Lung microvascular endothelial cell (primary cell): ENCODE measurements at places on chromosomes 2 and 18. TPM values are rescaled to one million over a fixed set of nuclear protein-coding genes. Genes with fewer than 3 reads are reported as not detected.

GRCh38 chr2:145431181-145431951 is 911.4 kb upstream of the ZEB2 start:
- no peak for DNase-seq

The KCNS3 gene
- 0.20 and 0.65 TPM in 2 replicates for total RNA-seq

DNA sequence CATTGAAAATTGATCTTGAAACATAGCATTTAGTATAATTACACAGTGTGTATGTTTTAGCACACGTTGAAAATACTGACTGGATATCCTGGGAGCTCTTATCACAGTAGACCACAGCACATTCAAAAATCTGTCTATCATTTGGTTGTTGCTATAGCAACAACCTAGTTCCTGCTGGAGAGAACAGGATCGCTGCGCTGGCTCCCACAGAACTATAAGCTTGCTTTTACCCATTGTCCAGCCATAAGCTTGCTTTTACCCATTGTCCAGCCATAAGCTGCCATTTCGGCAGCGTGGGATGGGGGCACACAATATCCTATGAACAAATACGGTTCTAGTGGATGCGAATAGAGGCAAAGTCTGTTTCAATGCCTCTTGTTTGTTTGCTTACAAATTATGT is 70.4 kb upstream of the ST6GAL2 start:
- DNase-seq, result no peak

GRCh38 chr2:70454936-70455544 is 98.6 kb downstream of the TGFA start:
- no peak for DNase-seq

The HOXD10 gene
- total RNA-seq, result 4.0 and 4.4 TPM in 2 replicates

GRCh38 chr2:16275661-16276060 is 335.3 kb downstream of the MYCN start:
- DNase-seq, result no peak

The NFE2L2 gene
- 22.0 and 38.1 TPM in 2 replicates for total RNA-seq

GRCh38 chr2:149188291-149188690 is 142.1 kb upstream of the LYPD6 start:
- peak; percentile 1 for DNase-seq

DNA sequence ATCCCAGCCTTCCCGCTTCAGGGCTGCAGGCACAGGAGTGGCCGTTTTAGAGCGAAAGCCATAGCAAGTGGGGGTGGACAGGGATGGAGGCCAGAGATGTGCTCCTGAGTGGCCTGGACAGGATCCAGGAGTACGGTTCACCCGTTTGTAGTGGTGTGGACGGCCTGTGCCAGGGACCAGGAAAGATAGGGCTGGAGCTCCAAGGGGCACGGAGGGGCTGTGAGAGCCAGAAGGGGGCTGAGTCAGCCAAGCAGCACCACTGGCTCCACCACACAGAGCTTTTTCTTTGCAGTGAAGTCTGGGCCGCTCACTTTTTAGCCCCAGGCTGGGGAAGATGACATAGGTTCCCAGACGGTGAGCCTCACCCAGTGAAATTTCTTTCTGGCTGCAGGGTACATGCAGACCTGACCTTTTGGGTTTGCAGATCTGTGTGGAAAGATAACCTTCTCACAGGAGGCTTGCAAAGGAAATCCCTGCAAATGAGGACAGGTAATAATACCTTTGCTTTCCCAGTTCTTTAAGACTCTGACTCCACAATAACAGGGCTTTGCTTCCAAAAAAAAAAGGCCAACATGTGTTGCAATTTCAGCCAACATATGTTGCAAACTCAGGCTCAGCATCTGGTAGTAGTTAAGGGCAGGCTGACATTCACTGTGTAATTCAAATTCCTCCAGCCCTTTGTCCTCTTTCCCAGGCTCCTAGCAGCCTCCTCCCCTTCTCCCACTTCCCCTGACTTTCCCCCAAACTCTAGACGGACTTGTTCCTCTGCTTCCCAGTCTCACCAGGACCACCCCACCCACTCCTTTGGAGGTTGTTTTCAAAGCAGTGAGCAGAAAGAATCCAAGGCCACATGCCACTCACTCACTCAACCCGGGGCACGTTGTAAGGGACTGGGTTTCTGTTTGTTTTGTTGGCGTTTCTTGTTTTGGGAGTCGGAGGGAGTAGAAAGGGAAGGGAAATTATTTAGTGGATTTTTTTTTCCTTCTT is 20.3 kb upstream of the LAPTM4A start:
- no peak for DNase-seq

DNA sequence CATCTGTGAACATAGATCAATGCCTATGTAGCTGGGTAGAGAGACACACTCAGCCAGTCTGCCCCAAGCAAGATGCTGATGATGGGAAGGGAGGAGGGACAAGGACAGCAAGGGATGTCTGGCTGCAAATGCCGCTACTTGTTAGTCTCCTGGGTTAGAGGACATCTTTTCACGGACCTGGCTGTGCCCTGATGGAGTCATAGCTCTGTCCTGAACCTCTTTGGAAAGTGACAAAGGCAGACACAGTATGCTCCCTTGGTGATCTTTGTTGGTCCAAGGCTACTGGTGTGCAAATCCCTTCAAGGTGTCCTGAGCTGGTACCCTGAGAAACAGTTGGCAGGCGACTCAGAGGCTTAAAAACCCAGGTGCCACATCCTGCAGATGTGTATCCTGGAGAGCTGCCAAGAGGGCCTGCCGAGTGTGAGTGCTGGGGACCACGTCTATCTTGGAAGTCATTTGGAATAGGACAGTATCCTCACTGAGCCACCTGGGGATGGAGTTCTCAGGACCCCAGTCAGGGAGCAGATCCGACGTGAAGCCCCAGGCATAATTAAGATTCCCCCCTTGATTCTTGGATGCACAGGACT is 10.8 kb downstream of the FOSL2 start:
- no peak for DNase-seq

DNA sequence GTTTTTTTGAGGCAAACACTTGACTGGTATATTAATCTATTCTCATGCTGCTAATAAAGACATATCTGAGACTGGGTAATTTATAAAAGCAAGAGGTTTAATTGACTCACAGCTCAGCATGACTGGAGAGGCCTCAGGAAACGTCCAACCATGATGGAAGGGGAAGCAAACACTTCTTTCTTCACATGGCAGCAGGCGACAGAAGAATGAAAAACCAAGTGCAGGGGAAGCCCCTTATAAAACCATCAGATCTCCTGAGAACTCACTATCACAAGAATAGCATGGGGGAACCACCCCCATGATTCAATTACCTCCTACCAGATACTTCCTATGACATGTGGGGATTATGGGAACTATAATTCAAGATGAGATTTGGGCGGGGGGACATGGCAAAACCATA is 136.2 kb upstream of the MAPRE2 start:
- no peak for DNase-seq

DNA sequence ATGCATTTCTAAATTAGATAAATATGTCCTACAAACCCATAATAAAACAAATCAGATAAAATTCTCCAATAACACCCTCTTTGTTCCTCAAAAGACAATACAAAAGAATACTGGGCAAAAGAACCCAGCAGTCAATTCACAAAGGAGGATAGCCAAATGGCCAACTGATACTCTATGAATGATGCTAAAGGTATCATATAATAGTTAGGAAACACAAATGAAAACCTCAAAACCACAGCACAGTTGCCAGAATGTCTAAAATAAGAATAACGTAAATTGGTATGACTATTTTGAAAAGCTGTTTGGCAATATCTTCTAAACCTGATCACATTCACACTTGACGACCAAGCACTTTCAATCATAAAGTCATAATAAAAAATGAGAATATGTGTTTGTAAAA is 315.4 kb downstream of the CDH7 start:
- no peak for DNase-seq

DNA sequence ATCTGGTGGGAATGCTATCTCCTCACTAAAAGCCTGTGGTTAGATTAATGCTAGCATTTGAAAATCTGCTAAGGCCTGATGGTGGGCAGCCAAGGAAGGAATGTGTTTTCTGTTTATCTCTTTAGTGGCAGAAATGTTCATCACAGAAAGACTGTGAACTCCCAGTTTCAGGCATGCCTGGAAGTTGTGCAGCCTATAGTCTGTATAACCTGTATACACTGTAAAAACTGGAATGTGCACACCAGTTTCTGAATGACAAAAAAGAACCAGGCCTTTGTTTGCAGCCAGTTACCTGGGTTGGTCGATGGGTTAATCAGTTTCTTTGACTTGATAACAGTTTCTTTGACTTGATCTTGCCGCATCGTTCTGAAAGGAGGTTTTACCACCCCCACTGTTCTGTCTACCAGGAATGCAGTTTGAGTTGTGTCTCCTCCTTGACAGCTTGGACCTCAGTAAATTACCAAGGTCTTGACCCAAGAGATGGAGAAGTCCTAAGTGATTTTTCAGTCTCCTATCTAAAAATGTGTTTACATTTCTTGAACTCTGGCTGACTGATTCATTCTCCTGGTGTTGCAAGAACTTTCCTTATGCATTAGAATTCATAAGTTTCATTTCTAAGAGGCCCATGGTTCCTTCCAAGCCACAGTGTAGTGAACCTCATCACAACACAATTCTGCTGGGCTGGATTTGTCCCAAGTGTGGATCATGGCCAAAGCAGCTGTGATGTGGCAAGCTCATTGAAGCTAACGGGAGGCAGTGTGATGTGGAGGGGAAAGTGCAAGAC is 62.2 kb downstream of the KIAA2012 start:
- DNase-seq, result no peak

DNA sequence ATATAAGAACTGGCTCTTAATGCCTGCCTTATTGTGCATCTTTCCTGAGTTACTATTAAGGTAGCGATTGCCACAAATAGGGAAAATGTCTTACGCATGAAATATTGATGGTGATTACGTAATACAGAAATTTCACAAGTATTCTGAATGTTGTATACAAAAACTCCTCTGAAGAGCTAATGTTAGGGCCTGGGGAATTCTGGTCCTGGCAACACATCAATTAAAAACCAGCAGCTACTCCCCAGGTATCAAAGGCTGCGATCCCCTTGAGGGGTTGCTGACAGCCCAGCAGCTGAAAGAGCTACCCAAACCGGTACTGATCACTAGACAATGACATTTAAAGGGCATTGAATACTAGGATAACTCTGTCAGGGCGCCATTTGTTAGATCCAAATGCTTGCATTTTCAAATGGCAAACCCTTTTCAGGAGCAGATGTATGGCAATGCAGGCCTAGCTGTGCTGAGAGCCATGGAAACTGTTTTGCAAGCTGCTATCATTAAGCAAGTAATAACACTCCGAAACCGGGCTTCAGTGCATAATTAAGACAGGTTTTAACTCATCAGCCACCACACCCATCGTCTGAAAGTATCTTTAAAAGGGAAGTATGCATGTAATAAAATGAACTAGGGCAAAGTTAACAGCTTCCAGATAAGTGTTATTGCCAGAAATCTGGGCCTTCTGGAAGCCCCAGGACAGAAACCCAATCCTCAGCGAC is 78.4 kb downstream of the CLHC1 start:
- DNase-seq, result no peak

- no peak for DNase-seq
Observed at GRCh38 chr2:178110681-178111080, 1.6 kb upstream of the RBM45 start.

DNA sequence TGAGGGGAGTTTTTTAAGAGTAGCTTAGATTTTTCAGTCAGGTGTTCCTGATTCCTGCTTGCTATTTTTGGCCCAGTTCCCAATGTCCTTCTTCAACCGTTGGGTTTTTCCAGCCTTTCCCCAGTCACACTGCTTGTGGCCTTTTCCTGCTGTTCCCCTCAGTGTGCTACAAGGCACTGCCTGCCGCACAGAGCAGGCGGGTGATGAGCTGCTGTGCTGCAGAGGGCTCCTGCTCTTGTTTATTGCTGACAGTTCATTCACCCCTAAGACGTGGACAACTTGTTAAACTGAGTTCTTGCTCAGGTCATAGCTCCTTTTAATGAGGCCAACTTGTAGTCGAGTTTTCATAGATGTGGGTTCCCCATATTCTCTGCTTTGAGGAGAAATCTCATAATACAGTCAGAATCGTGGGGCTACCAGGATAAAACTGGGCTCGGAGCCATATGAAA is 20.6 kb downstream of the EIF4E2 start:
- peak; percentile 83 for DNase-seq

- no peak for DNase-seq
Observed at GRCh38 chr2:69132960-69133590, 120.1 kb downstream of the ANTXR1 start.

The EMILIN1 gene
- total RNA-seq, result 23.3 and 42.3 TPM in 2 replicates

DNA sequence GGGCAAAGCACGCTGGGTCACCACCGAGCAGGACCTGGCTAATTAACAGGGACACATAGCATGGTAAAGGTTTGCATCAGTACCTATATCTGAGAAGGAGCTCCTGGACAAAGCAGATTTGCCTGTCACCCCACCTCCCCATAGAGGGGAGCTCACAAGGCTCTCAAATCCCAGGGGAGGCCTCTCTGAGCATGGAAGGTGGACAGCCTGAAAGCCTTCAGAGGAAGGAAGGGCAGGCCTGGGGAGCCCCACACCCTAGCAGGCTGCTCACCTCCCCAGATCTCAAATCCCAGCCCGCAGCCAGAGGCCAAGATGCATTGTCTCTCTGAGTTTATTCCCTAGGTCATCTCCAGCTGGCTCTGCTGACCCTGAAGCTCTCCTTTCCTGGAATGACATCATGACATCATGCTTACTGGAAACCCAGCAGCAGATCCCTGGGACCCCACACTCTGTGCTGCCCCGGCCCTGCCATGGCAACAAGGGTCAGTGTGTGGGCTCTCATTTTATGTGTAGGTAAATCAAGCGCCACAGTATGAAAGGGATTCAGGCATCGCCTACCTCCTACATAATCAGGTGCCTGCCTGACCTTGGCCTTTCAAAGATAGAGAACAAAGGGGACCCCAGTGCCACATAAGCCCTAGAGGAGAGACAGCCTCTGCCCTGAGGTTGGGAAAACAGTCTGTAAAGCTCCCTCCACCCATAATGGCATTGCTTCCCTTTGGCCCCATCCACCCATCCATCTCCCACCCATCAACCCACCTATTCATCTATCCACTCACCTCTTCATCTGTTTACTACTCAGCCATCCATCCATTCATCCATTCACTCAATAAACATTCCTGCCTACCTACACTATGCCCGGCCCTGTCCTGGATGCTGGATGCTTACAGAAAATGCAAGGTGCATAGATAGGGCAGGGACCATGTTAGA is 15.7 kb upstream of the TEX51 start:
- no peak for DNase-seq

GRCh38 chr2:108167699-108168098 is 72.1 kb upstream of the SULT1C3 start:
- no peak for DNase-seq

The TEKT4 gene
- not detected in 2 replicates for total RNA-seq

GRCh38 chr18:49656073-49656692 is 94.3 kb downstream of the LIPG start:
- peak; percentile 93 for DNase-seq
